ENCODE measurements at places on chromosomes 1 and 21. TPM values are rescaled to one million over a fixed set of nuclear protein-coding genes. Genes with fewer than 3 reads are reported as not detected.
A peak's percentile ranks its signal among the peaks of the same experiment; 100 is the strongest.

DNA sequence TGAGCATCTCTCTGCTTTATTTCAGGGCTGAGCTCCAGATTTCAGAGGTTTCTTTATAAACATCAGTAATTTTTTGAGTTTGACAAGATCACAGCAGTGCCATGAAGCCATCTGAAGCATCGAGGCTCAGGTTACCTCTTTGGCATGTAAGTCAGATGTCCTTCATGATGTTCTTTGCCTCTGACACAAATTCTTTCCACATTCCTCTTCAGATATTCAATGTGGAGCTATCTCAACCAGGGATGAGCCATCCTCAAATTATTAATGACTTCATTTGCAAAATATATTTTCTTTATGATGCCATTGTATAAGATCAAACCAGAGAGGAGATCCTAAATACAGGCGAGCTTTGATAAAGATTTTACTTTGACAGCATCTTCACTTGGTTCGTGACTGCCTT lies 256.7 kb downstream of the COL11A1 start:
- no peak for DNase-seq

GRCh38 chr1:91741906-91742305 lies 144.0 kb downstream of the TGFBR3 start:
- DNase-seq: no peak

- no peak for DNase-seq
Observed at GRCh38 chr1:172732427-172732826, 73.5 kb downstream of the FASLG start.

DNA sequence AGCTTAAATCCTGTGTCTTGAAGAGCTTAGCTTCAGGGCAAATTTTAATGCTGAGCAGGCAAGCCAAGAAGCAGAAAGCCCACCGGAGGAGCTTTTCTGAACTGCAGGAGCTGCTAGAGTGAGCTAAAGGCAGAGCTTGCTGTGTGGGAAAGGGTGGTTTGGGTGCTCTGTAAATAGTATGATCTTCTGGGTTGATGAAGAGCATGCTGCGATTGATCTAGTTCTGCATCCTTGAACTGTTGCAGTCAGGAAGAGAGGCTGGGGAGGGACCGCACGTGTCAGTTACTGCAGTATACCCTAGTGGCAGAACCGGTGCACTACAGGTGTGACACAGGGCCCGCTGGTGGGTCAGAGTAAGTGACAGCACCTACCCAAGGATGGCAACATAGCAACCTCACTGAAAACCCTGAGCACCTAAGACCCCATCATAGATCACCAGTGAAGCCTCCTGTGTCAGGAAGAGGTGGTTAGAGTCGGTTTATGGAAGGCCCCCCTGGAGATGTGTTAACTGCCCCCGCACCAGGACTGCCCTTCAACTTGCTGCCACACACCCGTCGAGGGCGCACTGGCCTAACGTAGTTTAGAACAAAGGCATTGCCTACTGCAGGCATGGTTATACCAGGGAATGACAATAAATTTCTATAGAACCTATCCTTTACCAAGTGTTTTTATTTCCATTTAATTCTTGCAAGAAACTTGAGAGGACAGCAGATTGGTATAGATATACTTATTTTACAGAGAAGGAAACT lies 146.0 kb upstream of the KIAA0040 start:
- no peak for DNase-seq

DNA sequence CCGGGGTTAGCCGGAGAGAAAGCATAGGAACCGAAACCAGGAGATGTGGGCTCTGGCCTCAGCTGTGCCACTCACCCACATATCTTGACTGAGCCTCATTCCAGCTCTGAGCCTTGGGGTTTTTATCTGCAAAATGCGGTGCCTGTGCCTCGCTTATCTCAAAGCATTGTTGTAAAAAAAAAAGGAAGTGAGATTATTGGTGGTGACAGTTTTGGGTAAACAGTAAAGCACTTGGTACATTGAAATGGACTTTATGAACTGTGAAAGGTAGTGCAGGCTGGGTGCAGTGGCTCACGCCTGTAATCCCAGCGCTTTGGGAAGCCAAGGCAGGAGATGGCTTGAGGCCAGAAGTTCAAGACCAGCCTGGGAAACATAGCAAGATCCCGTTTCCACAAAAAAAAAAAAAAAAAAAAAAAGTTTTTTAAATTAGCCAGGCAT lies 3.8 kb downstream of the PTAFR start:
- DNase-seq: no peak

- DNase-seq: peak; percentile 2
Observed at GRCh38 chr1:14149431-14149830, 449.1 kb upstream of the KAZN start.

GRCh38 chr21:33731447-33731846 lies 89.1 kb downstream of the ITSN1 start:
- DNase-seq: peak; percentile 3

DNA sequence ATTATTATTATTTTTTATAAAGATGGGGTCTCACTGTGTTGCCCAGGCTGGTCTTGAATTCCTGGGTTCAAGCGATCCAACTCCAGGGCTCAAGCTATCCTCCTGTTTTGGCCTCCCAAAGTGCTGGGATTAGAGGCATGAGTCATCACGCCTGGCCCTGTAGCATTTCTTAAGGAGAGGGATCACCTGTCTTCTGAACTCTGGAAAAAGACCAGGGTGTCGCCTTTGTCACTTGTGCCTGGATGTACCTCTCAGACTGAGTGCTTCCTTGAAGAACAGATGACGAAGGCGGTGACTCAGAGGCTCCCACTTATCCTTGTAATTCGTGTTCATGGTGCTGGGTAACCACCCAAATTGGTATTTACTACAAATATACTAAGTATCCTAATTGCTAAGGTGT lies 2.4 kb upstream of the CGN start:
- peak; percentile 8 for DNase-seq

DNA sequence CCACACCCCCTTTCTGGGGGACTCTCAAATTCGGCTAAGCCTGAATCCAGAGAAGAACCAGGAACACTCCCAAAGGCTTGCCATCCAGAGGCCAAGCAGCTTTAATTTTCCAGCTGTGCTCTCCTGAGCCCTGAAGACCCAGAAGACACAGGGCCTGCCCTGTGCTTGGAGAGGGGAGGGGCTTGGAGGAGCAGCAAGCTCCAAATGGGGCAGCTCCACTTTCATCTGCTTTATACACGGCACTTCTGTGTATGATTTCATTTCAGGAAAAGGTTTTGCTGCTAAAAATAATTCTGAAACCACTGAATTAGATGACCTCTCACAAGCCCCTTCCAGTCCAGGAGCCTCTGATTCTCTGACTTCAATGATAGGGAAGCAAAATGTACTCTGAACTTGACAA lies 39.2 kb upstream of the CTTNBP2NL start:
- no peak for DNase-seq

The LDLRAD2 gene
- total RNA-seq: not detected

- no peak for DNase-seq
Observed at GRCh38 chr1:65153635-65154034, 5.6 kb downstream of the AK4 start.

- DNase-seq: no peak
Observed at GRCh38 chr1:2985067-2985561, 36.2 kb upstream of the ACTRT2 start.

DNA sequence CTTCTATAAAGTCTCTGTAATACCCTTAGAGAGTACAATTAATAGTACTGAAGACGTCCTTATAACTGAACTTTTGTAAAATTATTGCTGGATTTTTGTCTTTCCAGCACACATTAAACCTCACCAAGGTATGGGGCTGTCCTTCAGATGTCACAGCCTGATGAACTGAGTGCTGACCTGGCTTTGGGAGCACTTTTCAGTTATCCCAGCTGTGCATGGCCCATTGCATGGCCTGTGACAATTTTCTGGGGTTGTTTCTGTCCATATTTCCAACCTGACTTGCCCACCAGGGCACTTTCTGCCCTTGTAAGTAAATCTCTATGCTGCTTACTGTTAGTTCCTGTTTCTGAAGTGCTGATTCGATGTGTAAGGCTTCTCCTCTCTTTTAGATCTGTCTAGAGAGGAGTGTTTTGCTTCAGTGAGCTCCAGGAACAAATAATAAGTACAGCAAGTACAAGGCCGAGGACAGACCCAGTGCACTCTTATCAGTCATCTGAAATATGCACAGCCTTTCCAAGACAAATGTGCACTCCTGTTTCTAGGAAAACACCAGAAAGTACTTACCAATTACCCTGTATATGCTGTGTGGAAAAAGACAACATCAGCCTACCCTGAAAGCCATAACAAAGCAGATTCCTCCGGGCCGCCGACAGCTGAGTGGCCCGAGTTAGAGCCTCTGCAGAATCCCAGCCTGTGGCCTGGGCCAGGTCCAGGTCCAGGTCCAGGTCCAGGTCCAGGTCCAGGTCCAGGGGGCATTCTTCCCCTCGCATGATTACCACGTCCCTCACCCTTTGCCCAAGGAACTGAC lies 121.7 kb downstream of the DHRS3 start:
- no peak for DNase-seq

Data from RPMI7951 (cell line).